ENCODE measurements at places on chromosomes 2 and 18. TPM values are rescaled to one million over a fixed set of nuclear protein-coding genes. Genes with fewer than 3 reads are reported as not detected.

Gene CMPK2
- total RNA-seq: 37.2 TPM

DNA sequence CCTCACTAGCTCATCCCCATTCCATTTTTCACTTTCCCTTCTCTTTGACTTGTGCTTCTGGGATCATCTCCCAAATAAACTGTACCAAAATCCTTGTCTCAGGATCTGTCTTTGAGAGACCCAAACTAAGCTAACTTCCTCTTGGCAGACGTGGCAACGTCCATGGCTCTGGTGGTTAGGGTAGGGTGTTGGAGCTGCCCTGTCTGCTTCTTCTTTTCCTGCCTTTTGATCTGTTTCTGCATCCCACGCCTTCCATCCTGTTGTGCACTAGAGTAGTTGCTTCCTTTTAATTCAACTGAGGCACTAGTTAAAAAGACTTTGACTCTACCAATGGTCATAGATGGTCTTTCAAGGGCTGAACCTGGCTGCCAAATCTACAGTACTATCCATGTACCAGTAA lies 5.5 kb upstream of the MAP4K4 start:
- H3K36me3 ChIP-seq: no peaks in the 10 kb centered on the region
- no peaks in the 10 kb centered on the region for H3K27me3 ChIP-seq
- peak; percentile 29 for DNase-seq
- H3K4me1 ChIP-seq: peaks cover 8% of the 10 kb centered on the region

- H3K36me3 ChIP-seq: no peaks in the 10 kb centered on the region
- H3K4me3 ChIP-seq: no peak overlapping the region
- H3K27ac ChIP-seq: no peak overlapping the region
- DNase-seq: no peak
- H3K4me1 ChIP-seq: no peaks in the 10 kb centered on the region
Measured at GRCh38 chr18:62460851-62461300, 61.9 kb upstream of the ZCCHC2 start.

Gene DSG4
- total RNA-seq: not detected

GRCh38 chr2:57049273-57049672 lies 865.5 kb downstream of the CCDC85A start:
- H3K27me3 ChIP-seq: no peaks in the 10 kb centered on the region
- H3K4me1 ChIP-seq: no peaks in the 10 kb centered on the region
- no peaks in the 10 kb centered on the region for H3K36me3 ChIP-seq
- no peak overlapping the region for H3K4me3 ChIP-seq
- H3K27ac ChIP-seq: no peak overlapping the region

Gene SPEG
- 5.0 TPM for total RNA-seq

Gene NR4A2
- 10.5 TPM for total RNA-seq

Gene TUBB6
- 179 TPM for total RNA-seq

Gene IL1A
- not detected for total RNA-seq

Gene MFSD2B
- total RNA-seq: 1.8 TPM

DNA sequence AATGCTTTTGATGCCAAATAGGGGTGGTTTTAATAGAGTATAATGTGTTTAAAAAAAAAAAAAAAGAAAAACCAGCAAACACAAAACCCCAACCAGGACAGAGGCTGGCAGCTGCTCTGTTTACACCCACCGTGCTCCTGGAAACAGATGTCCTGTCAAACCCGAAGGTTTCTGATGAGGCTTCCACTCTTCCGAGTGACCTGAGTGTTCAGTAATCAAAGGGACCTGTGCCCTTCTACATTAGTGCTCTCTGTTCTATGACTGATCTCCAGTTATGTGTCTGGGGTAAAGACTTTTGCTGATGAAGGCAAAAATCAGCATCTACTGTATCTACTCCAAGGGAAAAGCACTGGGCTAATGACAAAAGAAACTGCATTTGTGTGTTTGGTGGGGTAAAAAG lies 3.5 kb upstream of the KLHL29 start:
- no peaks in the 10 kb centered on the region for H3K36me3 ChIP-seq
- peaks cover 8% of the 10 kb centered on the region for H3K27me3 ChIP-seq
- no peak for DNase-seq
- no peak overlapping the region for H3K4me3 ChIP-seq
- peaks cover 18% of the 10 kb centered on the region for H3K4me1 ChIP-seq
- no peak overlapping the region for H3K27ac ChIP-seq

DNA sequence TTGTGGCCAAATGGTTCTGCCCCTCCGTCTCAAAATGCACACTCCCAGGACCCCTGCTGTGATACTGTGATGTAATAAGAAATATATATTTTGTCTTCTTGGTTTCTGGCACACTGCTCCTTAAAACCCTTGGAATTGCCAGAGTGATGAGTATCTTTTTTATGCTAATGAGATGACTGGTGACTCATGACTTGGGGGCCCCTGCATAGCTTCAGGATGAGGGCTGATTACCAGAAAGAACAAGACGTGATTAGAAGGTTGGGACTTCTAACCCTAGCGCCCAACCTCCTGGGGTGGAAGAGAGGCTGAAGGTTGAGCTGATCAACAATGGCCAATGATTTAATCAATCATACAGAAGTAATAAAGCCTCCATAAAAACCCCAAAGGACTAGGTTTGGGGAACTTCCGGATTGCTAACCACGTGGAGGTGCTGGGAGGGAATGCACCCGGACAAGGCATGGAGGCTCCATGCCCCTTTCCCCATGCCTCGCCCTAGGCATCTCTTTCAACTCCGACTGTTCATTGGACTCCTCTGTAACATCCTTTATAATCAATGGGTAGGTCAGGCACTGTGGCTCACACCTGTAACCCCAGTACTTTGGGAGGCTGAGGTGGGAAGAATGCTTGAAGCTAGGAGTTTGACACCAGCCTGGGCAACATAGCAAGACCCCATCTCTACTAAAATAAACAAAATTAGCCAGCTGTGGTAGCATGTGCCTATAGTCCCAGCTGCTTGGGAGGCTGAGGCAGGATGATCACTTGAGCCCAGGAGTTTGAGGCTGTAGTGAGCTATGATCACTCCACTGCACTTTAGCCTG lies 89.1 kb downstream of the HS1BP3 start:
- no peaks in the 10 kb centered on the region for H3K27me3 ChIP-seq
- no peak for DNase-seq
- H3K4me1 ChIP-seq: no peaks in the 10 kb centered on the region

Gene CXCR1
- 3.7 TPM for total RNA-seq

- no peaks in the 10 kb centered on the region for H3K36me3 ChIP-seq
- H3K4me3 ChIP-seq: no peak overlapping the region
- no peak for DNase-seq
- no peaks in the 10 kb centered on the region for H3K4me1 ChIP-seq
Measured at GRCh38 chr2:150011161-150011730, 423.7 kb upstream of the MMADHC start.

Gene ADD2
- 0.30 TPM for total RNA-seq

Gene CTAGE1
- not detected for total RNA-seq

Gene FTCDNL1
- total RNA-seq: 4.1 TPM

GRCh38 chr18:75845413-75845812 lies 417.9 kb upstream of the SMIM21 start:
- no peak overlapping the region for H3K4me3 ChIP-seq
- no peaks in the 10 kb centered on the region for H3K36me3 ChIP-seq
- no peaks in the 10 kb centered on the region for H3K27me3 ChIP-seq
- no peaks in the 10 kb centered on the region for H3K4me1 ChIP-seq

GRCh38 chr18:14948163-14948540 lies 200.2 kb downstream of the ANKRD30B start:
- no peaks in the 10 kb centered on the region for H3K27me3 ChIP-seq
- H3K36me3 ChIP-seq: no peaks in the 10 kb centered on the region
- no peak overlapping the region for H3K27ac ChIP-seq
- no peaks in the 10 kb centered on the region for H3K4me1 ChIP-seq
- no peak overlapping the region for H3K4me3 ChIP-seq

Gene IMMT
- total RNA-seq: 65.4 TPM

- no peak for DNase-seq
- H3K4me1 ChIP-seq: no peaks in the 10 kb centered on the region
- H3K27me3 ChIP-seq: no peaks in the 10 kb centered on the region
- no peak overlapping the region for H3K4me3 ChIP-seq
Measured at GRCh38 chr2:192416060-192416459, 221.3 kb upstream of the TMEFF2 start.

GRCh38 chr18:30342675-30343074 lies 699.9 kb downstream of the DSC3 start:
- no peaks in the 10 kb centered on the region for H3K36me3 ChIP-seq
- H3K27ac ChIP-seq: no peak overlapping the region
- no peak for DNase-seq
- H3K27me3 ChIP-seq: no peaks in the 10 kb centered on the region
- no peak overlapping the region for H3K4me3 ChIP-seq

DNA sequence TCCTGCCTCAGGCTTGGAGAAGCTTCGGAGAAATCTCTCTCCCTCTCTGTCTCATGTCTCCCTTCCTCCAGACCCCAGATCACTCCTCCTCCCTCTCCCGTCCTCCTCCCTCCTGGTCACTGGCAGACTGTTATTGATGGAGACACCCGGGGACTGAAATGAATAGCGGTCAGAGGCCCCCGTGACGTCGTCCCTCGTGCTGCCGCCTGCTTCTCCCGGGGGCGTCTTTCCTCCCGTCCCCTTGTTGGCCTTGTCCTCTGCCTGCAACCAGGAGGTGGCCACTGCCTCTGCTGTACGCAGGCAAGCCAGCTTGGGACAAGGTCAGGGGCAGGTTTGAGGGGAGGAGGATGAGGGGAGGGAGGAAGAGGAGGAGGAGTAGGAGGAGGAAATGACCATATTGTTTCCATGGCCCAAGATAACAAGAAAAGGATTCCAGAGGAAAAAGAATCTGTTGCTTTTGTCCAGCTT lies 78.2 kb downstream of the CELF4 start:
- H3K4me1 ChIP-seq: peaks cover 7% of the 10 kb centered on the region
- H3K27ac ChIP-seq: no peak overlapping the region
- peaks cover 25% of the 10 kb centered on the region for H3K27me3 ChIP-seq
- DNase-seq: no peak
- no peak overlapping the region for H3K4me3 ChIP-seq

Gene MEIS1
- 29.1 TPM for total RNA-seq

DNA sequence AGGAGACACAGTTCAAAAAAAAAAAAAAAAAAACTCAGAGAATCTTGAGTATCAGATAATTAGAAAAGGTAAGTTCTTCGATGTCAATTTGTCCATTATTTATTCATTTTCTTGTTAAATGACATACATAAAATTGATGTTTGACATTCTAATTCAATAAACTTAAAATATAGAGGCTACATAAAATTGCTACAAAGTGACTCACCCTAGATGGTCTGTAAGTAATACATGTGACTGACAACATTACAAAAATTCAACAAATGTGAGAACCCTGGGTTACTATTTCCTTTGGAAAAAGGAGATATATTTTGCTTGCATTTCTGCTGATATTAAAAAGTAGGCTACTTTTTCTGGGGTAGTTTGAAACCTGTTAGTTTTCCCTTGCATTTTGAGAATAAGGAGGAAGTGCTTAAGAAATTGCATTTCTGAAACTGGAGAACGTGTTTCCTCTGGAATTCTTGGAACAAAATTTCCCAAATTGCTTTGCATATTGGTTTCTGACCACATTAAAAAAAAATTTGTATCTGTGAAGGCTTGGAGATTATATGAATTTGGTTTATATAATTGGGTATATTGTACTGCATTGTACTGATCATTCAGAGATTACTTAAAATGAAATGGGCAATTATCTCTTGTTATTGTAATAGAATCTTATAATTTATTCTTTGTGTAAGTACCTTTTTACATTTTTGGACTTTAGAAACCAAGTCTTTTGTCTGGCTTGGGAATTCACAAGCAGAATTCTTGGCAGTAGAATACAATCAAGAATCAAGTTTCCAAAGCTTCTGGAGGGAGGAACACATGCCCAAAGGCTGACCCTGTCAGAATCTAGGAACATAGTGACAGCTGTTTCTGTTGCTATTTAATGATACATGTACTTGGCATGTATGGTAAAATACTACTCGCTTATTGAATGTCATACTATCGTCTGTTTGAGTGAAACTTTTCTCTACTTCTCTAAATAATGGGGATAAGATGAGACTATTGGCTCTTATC lies 106.1 kb downstream of the DSEL start:
- no peaks in the 10 kb centered on the region for H3K27me3 ChIP-seq
- no peaks in the 10 kb centered on the region for H3K36me3 ChIP-seq
- H3K27ac ChIP-seq: no peak overlapping the region
- no peak overlapping the region for H3K4me3 ChIP-seq

Gene CNDP1
- not detected for total RNA-seq
